A172 (cell line): ENCODE measurements at places on chromosomes 12 and 14.
A peak's percentile ranks its signal among the peaks of the same experiment; 100 is the strongest.

DNA sequence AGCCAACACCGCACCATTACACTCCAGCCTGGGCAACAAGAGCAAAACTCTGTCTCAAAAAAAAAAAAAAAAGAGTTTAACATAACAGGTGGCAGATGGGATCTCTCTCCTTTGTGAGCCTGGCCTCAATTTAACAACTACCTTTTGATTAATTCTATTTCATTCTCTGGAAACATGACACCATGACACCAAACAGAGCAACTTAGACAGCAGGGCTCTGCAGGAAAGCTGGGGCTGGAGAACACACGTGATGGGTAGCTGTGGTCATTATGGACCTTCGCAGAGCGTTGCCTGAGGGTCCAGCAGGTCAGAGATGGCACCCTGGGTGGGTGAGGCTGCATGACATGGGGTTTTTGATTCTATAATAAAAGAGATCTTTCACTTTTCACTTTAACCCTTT lies 1.7 kb upstream of the DGLUCY start:
- no peak for DNase-seq

- DNase-seq: no peak
Observed at GRCh38 chr14:72430457-72430856, 463.4 kb downstream of the DPF3 start.

- DNase-seq: no peak
Observed at GRCh38 chr14:71354801-71355200, 447.5 kb downstream of the PCNX1 start.

GRCh38 chr12:52608161-52608560 lies 6.9 kb upstream of the KRT72 start:
- DNase-seq: no peak

GRCh38 chr14:69270795-69271708 lies 11.1 kb downstream of the GALNT16 start:
- DNase-seq: peak; percentile 66

DNA sequence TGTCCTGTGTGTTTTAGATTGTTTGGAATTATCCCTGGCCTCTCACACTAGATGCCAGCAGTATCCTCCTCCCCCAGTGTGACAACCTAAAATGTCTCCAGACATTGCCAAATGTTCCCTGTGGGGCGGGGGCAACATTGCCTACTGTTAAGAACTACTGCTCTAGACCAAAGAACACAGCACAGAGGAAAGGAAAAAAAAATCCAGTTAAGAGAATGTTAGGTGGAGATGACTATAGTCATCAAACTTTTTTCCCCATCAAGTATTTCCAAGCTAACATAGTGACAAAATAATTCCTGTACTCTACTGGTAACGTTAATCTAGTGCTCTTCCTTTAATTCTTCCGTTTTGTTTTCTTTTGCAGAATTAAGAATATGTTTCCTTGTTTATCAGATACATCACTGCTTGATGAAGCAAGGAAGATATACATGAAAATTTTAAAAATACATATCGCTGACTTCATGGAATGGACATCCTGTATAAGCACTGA lies 3.5 kb downstream of the CDKN1B start:
- peak; percentile 29 for DNase-seq
